ENCODE measurements at places on chromosomes 12 and 14.

DNA sequence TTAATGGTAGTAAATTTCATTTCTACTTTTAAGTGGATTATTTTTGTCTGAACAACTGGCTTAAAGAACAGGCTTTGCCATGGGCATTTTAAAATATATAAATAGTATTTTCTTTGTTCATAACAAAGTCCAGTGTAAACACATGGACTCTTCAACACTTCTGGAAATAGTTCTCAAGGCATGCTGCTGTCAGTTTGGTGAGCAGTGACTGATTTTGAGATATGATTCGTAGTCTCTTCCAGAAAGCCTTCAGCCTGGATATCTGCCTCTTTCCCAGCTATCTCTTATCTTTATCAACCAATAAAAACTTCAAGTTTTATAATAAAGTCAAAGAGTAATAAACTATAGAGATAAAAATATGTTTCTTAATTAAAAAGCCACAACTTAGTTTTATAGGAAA is 110.7 kb downstream of the NAV3 start:
- H3K4me1 ChIP-seq: no peaks in the 10 kb centered on the region
- DNase-seq: no peak
- H3K27me3 ChIP-seq: no peaks in the 10 kb centered on the region
- H3K36me3 ChIP-seq: no peaks in the 10 kb centered on the region

GRCh38 chr12:7433276-7433822 is 10.6 kb downstream of the CD163L1 start:
- no peak overlapping the region for H3K4me3 ChIP-seq
- H3K4me1 ChIP-seq: no peaks in the 10 kb centered on the region
- peaks cover 2% of the 10 kb centered on the region for H3K27me3 ChIP-seq
- H3K27ac ChIP-seq: no peak overlapping the region

GRCh38 chr12:3229577-3229976 is 152.4 kb downstream of the TSPAN9 start:
- H3K27me3 ChIP-seq: no peaks in the 10 kb centered on the region
- no peaks in the 10 kb centered on the region for H3K36me3 ChIP-seq
- H3K4me3 ChIP-seq: no peak overlapping the region
- no peak for DNase-seq
- no peaks in the 10 kb centered on the region for H3K4me1 ChIP-seq

GRCh38 chr12:92561543-92561899 is 141.3 kb upstream of the PLEKHG7 start:
- no peaks in the 10 kb centered on the region for H3K27me3 ChIP-seq
- DNase-seq: no peak
- no peak overlapping the region for H3K4me3 ChIP-seq

DNA sequence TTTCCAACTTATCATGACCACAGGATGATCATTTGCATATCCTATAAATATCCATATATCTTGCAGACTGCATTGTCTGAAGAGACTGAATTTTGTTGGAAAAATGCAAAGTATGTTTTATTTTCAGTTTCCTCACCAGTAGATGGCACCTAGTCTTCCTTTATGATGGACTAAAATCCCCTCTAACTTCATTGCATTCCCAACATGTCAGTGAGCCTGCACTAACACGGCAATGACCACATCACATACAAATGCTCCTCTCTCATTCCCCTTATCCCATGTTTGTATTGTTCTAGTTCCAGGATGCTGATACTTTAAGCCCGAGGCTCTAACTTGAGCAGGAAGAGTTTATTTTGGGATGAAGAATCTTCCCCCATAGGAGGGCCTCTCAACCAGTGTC is 24.7 kb upstream of the MYBPC1 start:
- peaks cover 2% of the 10 kb centered on the region for H3K27me3 ChIP-seq
- no peak overlapping the region for H3K4me3 ChIP-seq
- no peaks in the 10 kb centered on the region for H3K36me3 ChIP-seq
- H3K4me1 ChIP-seq: no peaks in the 10 kb centered on the region
- DNase-seq: no peak

DNA sequence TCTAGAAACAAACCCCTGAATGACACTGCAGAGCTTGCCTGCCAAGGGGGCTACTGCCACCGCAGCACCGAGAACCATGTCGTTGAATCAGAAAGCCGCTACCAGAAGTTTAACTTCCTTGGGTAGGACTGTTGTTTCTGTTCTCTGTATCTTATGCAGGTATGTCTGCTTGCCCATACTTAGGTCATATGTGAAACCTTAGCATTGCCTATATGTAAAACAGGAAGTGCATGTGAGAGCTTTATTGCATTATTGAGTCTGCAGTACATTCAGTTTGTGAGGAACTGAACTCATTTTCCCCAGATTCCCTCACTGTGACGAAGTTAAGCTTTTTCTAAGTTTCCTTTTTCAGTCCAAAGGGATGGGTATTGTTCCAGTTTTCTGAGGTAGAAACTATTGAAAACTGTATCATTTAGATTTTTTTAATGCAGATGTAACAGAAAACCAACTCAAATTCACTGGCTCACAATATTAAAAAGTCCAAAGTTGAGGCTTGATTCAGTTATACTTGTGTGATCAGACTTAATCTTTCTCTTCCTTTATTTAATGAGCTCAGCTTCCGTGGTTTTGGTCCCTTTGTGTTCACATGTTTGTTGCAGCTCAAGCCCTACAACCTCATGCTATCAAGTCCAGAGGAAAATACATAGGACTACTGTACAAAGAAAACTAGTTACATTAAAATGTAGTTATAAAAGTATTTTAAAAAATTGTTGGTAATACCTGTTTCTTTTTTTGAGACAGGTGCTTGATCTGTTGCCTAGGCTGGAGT is 6.9 kb downstream of the FBXO34 start:
- H3K4me3 ChIP-seq: no peak overlapping the region
- no peaks in the 10 kb centered on the region for H3K27me3 ChIP-seq
- peaks cover 3% of the 10 kb centered on the region for H3K36me3 ChIP-seq
- H3K27ac ChIP-seq: peak overlapping the region; percentile 24
- peak; percentile 29 for DNase-seq

DNA sequence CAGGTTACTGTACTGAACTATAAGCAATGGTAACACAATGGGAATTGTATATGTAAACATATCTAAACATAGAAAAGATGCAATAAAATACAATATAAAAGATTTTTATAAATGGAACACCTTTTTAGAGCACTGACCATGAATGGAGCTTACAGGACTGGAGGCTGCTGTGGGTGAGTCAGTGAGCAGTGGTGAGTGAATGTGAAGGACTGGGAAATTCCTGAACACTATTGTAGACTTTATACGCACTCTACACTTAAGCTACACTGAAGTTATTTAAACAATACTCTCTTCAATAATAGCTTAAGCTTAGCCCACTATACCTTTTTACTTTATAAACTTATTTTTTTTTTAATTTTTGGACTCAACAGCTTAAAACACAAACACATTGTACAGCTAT is 313.5 kb downstream of the KCNC2 start:
- no peaks in the 10 kb centered on the region for H3K4me1 ChIP-seq
- H3K27me3 ChIP-seq: no peaks in the 10 kb centered on the region
- DNase-seq: no peak
- no peaks in the 10 kb centered on the region for H3K36me3 ChIP-seq
- H3K27ac ChIP-seq: no peak overlapping the region
- no peak overlapping the region for H3K4me3 ChIP-seq

GRCh38 chr14:55706365-55706684 is 126.3 kb downstream of the KTN1 start:
- no peaks in the 10 kb centered on the region for H3K27me3 ChIP-seq
- no peak overlapping the region for H3K4me3 ChIP-seq
- H3K36me3 ChIP-seq: no peaks in the 10 kb centered on the region
- H3K4me1 ChIP-seq: no peaks in the 10 kb centered on the region

GRCh38 chr12:108933949-108934348 is 54.1 kb downstream of the DAO start:
- no peaks in the 10 kb centered on the region for H3K27me3 ChIP-seq
- no peak overlapping the region for H3K27ac ChIP-seq
- H3K4me3 ChIP-seq: no peak overlapping the region
- H3K4me1 ChIP-seq: no peaks in the 10 kb centered on the region
- H3K36me3 ChIP-seq: no peaks in the 10 kb centered on the region

DNA sequence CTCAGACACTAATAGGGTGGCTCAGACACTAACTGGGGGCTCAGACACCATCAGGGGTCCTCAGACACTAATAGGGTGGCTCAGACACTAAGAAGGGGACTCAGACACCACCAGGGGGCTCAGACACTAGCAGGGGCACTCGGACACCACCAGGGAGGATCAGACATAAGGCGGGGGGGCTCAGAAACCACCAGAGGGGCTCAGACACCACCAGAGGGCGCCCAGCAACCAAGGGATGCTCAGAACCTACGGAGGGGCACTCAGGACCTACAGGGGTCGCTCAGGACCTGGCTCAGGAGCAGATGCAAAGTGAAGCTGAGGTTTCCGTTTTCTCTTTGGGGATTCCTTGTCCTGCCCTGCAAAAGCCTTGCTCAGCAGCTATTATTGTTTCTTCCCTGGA is 448.5 kb downstream of the TMEM121 start:
- H3K4me3 ChIP-seq: no peak overlapping the region
- peak; percentile 67 for DNase-seq
- H3K27me3 ChIP-seq: peaks cover 21% of the 10 kb centered on the region
- H3K4me1 ChIP-seq: peaks cover 5% of the 10 kb centered on the region

DNA sequence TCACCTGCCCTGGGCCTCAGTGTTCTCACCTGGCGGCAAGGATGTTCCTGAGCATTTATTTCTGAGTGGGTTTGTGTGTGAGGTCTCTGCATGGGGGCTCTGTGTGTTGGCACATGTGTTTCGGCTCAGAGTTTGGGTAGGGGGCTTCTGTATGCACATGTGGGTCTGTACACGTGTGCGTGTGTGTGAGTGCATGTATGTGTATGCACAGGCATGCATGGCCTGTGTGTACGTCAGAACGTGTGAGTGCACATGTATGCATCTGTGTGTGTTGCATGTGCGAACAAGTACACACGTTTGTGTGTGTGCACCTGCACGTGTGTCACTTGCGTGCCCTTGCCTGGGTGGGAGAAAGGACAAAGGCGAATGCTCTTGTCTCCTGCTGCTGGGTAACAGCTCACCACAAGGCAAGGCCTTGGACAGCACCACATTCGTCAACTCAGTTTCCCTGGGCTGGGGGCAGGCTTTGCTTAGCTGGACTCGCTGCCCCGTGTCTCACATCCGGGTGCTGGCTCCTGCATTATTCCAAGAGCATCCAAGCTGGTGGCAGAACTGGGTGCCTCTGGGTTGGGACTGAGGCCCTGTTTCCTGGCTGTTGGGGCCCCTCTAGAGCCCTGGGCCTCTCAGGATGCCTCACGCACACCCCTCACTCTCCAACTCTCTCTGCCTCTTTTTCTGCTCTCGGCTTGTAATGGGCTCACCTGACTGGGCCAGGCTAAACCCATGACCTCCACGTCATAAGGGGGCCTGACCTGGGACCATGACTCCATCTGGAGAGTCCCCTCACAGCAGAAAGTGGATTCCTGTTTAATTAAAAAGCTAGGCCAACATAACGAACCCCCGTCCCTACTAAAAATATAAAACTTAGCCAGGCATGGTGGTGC is 153.6 kb upstream of the C14orf180 start:
- H3K4me3 ChIP-seq: no peak overlapping the region
- H3K27ac ChIP-seq: no peak overlapping the region
- no peaks in the 10 kb centered on the region for H3K27me3 ChIP-seq
- no peaks in the 10 kb centered on the region for H3K36me3 ChIP-seq
- DNase-seq: no peak
- no peaks in the 10 kb centered on the region for H3K4me1 ChIP-seq

Measured in natural killer cell (primary cell).